ENCODE measurements at places on chromosomes 5 and 9.

- no peak for DNase-seq
Observed at GRCh38 chr9:75685062-75685461, 205.4 kb upstream of the PCSK5 start.

DNA sequence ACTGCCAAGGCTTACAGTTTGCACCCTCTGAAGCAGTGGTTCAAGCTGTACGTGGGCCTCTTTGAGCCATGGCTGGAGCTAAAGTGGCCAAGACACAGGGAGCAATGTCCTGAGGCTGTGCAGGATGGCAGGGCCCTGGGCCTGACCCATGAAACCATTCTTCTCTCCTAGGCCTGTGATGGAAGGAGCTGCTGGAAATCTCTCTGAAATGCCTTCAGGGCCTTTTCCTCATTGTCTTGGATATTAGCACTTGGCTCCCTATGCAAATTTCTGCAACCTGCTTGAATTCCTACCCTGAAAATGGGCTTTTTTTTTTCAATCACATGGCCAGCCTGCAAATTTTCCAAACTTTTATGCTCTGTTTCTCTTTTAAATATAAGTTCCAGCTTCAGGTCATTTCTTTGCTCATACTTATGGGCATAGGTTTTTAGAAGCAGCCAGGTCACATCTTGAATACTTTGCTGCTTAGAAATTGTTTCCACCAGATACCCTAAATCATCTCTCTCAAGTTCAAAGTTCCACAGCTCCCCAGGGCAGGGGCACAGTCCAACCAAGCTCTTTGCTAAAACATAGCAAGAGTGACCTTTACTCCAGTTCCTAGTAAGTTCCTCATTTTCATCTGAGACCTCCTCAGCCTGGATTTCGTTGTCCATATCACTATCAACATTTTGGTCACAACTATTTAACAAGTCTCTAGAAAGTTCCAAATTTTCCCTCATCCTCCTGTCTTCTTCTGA is 138.3 kb downstream of the OSTF1 start:
- no peak for DNase-seq

- DNase-seq: no peak
Observed at GRCh38 chr5:172380301-172380986, 73.9 kb downstream of the SH3PXD2B start.

DNA sequence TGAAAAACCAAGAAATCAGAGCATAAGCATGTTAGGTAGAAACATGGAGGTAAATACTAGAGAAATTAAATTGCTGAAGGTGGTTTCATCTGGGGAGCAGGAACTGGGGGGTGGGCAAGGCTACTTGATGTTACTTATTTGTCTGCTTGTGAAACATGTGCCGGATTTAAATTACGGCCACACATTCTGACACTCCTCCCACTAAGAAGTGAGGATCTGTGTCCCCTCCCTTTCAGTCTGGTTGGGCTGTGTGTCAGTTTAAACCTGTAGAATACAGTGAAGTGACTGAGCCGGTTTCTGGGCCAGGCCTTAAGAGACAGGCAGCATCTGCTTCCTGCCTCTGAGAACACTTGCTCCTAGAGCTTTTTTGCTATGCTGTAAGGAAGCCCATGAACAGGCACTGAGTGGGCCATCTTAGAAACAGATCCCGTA is 2.3 kb upstream of the IARS1 start:
- DNase-seq: no peak

Data from activated CD4-positive, alpha-beta T cell treated with anti-CD3 and anti-CD28 coated beads, Interleukin-2, Interleukin-4, amounts not matched to agents 100 ng/mL and 50 ng/mL, durations not matched to agents 16 hours and 8 hours (primary cell).